Mesothelial cell of epicardium (in vitro differentiated cells): ENCODE measurements at places on chromosomes 16 and 17. TPM values are rescaled to one million over a fixed set of nuclear protein-coding genes. Genes with fewer than 3 reads are reported as not detected.

Gene ACSM5
- not detected in 3 replicates for total RNA-seq

Gene OTOP2
- not detected in 3 replicates for total RNA-seq

DNA sequence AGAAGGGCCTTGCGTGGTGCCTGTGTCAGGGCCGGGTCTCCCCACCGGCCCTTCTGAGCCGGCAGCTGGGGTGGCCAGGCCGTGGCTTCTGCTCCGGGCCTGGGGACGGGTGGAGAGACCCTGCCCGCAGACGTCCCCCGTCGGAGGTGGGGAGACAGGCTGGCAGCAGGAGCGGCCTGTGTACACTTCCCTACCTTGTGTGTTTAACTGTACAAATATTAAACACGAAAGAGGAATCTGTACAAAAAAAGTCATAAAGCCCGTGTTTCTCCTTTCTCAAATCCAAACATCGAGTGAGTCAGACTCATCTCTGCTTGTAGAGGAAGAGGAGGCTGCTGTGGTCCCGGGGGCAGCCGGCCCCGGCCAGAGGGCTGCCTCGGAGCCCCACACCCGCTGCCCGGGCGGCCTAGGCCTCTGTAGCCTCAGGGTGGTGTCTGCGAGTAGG lies 2.0 kb downstream of the CACNA1H start:
- no peak for DNase-seq
- no peak overlapping the region for H3K27ac ChIP-seq
- peaks cover 23% of the 10 kb centered on the region for H3K4me1 ChIP-seq
- peak overlapping the region; percentile 44 for H3K4me3 ChIP-seq

DNA sequence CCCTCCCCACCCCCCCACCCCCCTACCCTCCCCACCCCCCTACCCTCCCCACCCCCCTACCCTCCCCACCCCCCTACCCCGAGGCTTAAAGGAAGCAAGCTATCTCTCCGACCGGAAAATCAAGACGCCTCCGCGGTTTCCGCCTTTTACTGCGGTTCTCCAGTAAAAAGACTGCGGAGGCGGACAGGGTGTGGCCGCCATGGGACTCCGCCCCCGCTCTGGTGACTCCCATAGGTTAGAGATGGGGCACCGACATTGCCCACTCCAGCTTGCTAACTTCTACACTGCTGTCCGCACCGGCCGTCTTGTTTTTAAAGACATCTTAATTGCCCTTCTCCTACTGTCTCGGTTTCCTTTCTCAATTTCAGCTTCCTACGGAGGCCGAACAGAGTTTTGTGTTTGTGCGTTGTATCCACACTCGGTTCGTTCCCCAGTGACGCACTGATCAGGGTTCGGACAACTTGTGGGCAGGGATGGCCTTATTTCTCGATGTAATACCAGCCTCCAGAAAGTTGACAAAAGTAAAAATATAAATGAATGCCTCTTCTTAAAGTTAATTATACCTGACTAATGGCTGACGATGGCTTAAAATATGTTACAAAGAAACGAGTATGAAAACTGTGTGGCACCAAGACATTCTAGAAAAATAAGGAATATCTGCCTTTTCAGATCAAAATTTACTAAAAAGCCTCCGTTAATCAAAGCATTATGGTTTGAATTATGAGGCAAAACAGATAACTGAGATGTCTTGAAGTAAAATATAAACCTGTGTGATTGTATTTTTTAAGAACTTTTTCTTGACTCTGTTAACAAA lies 1.1 kb upstream of the ZNF200 start:
- H3K27me3 ChIP-seq, result no peaks in the 10 kb centered on the region
- H3K36me3 ChIP-seq, result peaks cover 26% of the 10 kb centered on the region

- H3K4me3 ChIP-seq, result peak overlapping the region; percentile 70
- no peaks in the 10 kb centered on the region for H3K36me3 ChIP-seq
- peaks cover 16% of the 10 kb centered on the region for H3K4me1 ChIP-seq
Measured at GRCh38 chr17:41666237-41666641, 22.4 kb upstream of the EIF1 start.

Gene CTRL
- 1.00 to 1.5 TPM (median 1.4 TPM) in 3 replicates for total RNA-seq

DNA sequence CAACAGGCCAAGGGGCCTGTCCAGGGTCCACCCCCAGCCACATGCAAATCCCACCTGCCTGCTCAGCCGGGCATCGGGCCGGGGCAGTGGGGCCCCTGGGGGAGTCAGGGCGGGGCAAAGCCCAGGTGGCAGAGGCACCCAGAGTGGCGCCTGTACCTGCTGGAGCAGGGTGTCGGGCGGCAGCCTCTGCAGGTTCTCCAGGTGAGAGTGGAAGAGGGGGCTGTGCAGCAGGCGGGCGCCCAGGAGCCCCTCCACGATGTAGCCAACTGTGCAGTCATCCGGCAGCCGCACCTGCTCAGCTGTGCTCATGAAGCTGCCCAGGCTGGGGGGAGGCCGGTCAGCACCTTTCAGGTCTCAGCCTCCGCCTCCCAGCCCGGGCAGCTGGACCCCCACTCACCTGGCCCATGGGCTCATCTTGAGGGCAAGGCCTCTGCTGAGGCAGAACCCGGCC lies 2.1 kb downstream of the RFNG start:
- H3K4me3 ChIP-seq, result peak overlapping the region; percentile 89
- H3K27ac ChIP-seq, result no peak overlapping the region
- peaks cover 11% of the 10 kb centered on the region for H3K36me3 ChIP-seq
- no peak for DNase-seq
- peaks cover 13% of the 10 kb centered on the region for H3K4me1 ChIP-seq

DNA sequence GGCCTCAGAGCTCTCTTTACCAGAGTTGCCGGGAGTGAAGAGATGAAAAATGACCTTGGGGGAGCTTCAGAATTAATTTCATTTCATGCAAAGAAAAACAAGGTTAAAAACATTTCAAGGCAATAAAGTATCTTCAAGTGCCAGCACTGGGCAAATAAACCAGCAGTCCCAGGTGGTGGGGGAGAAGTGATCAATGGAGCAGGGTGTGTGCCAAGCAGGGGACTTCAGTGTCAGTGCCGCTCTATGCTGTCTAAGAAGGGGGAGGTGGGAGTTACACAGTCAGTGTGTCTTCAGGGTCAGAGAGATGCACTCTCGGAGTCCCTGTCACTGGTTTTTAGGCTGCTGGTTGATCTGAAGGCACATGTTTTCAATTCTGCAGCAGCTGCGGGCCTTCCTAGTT lies 57.2 kb upstream of the MGAT5B start:
- H3K27me3 ChIP-seq, result no peaks in the 10 kb centered on the region
- H3K27ac ChIP-seq, result peak overlapping the region; percentile 20
- no peaks in the 10 kb centered on the region for H3K36me3 ChIP-seq
- H3K4me1 ChIP-seq, result peaks cover 7% of the 10 kb centered on the region
- H3K4me3 ChIP-seq, result no peak overlapping the region
- DNase-seq, result no peak

- no peak overlapping the region for H3K4me3 ChIP-seq
- no peak overlapping the region for H3K27ac ChIP-seq
- no peaks in the 10 kb centered on the region for H3K36me3 ChIP-seq
- DNase-seq, result peak; percentile 11
- H3K4me1 ChIP-seq, result no peaks in the 10 kb centered on the region
Measured at GRCh38 chr17:30554839-30555751, 77.9 kb downstream of the GOSR1 start.

DNA sequence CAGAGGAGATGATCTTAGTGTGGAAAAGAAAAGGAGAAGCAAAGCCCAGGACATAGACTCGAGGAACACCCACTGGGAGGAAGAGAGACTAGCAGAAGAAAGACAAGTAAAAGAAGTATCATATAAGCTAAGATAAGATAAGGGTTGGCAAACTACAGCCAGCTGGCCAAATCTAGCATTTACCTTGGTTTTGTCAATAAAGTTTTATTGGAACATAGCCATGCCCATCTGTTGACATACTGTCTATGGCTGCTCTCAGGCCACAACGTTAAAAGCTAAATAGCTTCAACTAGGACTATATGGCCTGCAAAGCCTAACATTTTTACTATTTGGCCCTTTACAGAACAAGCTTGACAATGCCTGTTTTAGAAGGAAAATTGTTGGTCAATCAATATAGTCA lies 166.4 kb upstream of the AXIN2 start:
- H3K27ac ChIP-seq, result no peak overlapping the region
- peaks cover 9% of the 10 kb centered on the region for H3K36me3 ChIP-seq
- no peaks in the 10 kb centered on the region for H3K27me3 ChIP-seq
- no peak overlapping the region for H3K4me3 ChIP-seq

- no peak overlapping the region for H3K27ac ChIP-seq
- DNase-seq, result no peak
- H3K36me3 ChIP-seq, result no peaks in the 10 kb centered on the region
- peaks cover 8% of the 10 kb centered on the region for H3K4me1 ChIP-seq
- H3K27me3 ChIP-seq, result no peaks in the 10 kb centered on the region
- H3K4me3 ChIP-seq, result no peak overlapping the region
Measured at GRCh38 chr16:87844120-87844733, 25.1 kb downstream of the SLC7A5 start.

GRCh38 chr17:56842577-56842976 lies 8.6 kb downstream of the DGKE start:
- H3K4me3 ChIP-seq, result no peak overlapping the region
- DNase-seq, result no peak
- peaks cover 4% of the 10 kb centered on the region for H3K36me3 ChIP-seq
- H3K27me3 ChIP-seq, result no peaks in the 10 kb centered on the region
- no peaks in the 10 kb centered on the region for H3K4me1 ChIP-seq
- no peak overlapping the region for H3K27ac ChIP-seq

DNA sequence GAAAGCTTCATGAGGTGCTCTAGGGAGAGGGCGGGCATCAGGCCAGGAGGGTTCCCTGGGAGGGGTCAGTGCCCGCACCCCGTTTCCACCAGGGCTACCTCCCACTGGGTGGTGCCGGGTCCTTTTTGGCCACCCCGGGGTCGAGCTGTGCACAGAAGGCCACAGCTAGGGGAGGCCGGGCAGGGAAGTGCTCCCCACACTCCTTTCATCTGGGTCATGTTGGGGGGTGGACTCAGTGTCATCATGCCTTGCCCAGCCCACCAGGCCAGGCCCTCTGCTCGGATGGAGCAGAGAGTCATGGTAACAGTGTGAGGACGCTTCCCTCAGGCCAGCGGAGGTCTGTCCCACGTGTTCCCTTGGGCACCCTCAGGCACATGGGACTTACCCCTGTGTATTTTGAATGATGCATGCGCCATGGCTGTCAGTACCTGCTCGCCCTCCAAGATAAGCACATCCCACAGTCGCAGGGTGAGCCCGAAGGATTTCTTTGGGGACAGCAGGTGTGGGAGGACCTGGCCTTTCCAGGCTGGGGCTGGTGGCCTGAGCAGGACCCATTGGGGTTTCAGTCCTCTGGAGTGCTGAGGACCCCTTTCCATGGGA lies 46.4 kb downstream of the TNFRSF13B start:
- no peak for DNase-seq
- no peak overlapping the region for H3K4me3 ChIP-seq
- H3K4me1 ChIP-seq, result no peaks in the 10 kb centered on the region
- no peaks in the 10 kb centered on the region for H3K27me3 ChIP-seq
- H3K27ac ChIP-seq, result no peak overlapping the region

Gene ABCA9
- 0.86 to 1.5 TPM (median 1.3 TPM) in 3 replicates for total RNA-seq

DNA sequence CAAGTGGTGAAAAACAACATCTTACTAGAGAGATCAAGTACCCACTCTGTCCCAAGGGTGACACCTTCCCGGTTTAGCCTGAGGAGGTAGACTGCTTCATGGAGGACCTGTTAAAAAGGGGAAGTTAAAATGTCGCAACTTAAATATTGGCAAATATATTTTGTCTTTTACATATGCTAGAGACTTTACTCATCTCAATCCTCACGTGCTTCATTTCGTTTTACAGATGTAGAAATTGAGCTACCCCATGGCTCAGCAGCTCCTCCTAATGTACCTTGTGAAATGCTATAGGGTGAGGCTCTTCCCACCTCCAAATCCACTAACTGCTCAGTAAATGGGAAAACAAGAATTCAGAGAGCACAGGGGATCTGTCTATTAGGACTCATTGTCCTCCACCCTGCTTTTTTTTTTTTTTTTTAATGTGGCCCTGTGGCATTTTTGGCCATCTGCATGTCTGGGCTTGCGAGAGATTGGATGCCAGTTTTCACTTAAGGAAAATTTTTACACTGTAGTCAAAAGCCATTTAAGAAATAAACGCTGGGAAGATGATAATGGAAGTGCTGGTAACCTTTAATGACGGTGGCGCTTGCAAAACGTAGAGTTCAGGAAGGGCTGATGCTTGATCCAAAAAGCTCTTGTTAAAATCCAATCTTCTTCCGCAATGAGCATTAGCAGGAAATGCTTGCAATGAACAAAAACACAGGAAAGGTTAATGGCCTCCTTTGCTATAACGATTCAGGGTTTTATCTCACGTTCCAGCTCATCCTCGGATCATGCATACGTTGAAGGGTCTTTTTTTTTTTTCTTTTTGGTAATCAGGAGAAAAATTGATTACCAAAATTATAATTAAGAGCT lies 39.8 kb downstream of the HSBP1 start:
- H3K4me3 ChIP-seq, result no peak overlapping the region
- no peaks in the 10 kb centered on the region for H3K27me3 ChIP-seq
- no peak overlapping the region for H3K27ac ChIP-seq
- no peak for DNase-seq

Gene CENPX
- total RNA-seq, result 40.0 to 45.5 TPM (median 40.6 TPM) in 3 replicates

DNA sequence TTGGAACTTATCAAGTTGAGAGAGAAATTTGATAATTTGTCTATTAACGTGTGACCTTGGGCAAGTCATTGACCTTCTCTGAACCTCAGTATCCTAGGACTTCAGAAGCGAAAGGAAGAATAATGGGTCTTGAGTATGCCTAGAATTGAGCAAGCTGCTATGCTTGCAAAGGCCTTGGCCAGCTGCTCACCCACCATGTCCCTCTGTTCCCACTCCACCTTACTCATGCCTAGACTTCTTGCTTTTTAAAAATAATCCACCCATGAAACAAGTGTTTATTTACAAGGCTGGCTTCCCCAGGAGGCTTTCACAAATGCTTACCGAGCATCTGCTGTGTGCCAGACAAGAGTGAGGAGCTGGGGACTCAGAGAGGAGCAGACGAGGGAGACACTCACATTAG lies 590.6 kb downstream of the MAF start:
- H3K27me3 ChIP-seq, result no peaks in the 10 kb centered on the region
- H3K4me3 ChIP-seq, result no peak overlapping the region
- H3K27ac ChIP-seq, result no peak overlapping the region
- no peak for DNase-seq
- no peaks in the 10 kb centered on the region for H3K36me3 ChIP-seq
- H3K4me1 ChIP-seq, result no peaks in the 10 kb centered on the region

GRCh38 chr17:41656249-41657023 lies 32.1 kb upstream of the KRT17 start:
- no peaks in the 10 kb centered on the region for H3K27me3 ChIP-seq
- H3K4me3 ChIP-seq, result no peak overlapping the region
- H3K4me1 ChIP-seq, result peaks cover 47% of the 10 kb centered on the region

Gene FBXW10B
- total RNA-seq, result 0.99 to 1.5 TPM (median 1.3 TPM) in 3 replicates

DNA sequence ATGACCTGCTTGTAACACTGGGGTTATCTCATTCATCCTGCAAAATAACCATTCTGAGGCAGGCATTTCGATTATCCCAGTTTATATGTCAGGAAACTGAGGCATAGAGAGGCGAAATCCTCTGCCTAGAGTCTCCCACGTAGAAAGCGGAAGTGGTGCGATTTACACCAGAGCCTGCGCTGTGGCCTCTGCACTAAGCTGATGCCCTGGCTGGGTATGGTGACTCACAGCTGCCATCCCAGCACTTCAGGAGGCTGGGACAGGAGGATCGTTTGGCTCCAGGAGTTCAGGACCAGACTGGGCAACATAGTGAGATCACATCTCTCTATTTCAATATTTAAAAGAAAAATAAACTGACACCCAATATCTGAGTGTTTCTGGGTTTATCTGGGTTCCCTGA lies 59.3 kb upstream of the BCO1 start:
- H3K27me3 ChIP-seq, result no peaks in the 10 kb centered on the region
- no peak for DNase-seq
- no peak overlapping the region for H3K27ac ChIP-seq
- peaks cover 13% of the 10 kb centered on the region for H3K4me1 ChIP-seq
- H3K4me3 ChIP-seq, result no peak overlapping the region

- H3K4me3 ChIP-seq, result no peak overlapping the region
- peak overlapping the region; percentile 75 for H3K27ac ChIP-seq
- DNase-seq, result no peak
Measured at GRCh38 chr17:41404024-41404671, 6.7 kb upstream of the KRT31 start.
